Lower lobe of right lung (tissue), 2 donors: ENCODE measurements at places on chromosomes 1 and 21.

DNA sequence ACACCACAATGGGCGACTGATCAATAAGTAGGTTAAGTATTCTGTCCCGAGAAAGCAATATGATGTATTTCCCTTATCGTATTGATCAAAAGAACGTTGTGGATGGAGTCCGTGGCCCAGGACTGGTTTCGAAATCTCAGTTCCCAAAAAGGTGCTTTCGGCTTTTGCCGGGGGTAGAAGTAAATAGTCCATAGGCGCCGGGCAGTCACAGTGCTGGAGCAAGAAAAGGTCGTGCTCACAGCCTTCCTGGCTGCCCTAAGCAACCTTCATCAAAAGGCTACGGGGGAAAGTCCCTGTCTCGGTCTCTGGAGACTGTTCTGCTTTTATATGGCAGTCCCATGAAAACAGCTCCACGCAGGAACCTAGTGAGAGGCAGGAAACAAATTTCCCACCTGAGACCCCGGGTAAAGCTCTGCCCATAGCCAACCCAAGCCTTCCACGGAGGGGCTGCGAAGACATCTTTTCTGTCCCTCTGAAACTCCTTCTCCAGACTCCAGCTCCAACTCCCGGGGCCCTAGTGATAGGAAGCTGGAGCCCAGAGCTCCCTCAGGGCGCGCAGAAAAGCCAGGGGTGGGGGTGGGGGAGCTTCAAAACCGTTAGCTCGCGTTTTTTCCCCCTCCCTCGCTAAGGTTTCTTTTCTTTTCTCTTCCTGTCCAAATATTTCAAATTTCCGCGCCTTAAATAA lies 7.0 kb downstream of the CDKN2C start:
- DNase-seq = no peak

GRCh38 chr1:8814865-8815264 lies 2.6 kb downstream of the RERE start:
- DNase-seq = no peak

GRCh38 chr1:1013105-1013921 lies at the start of gene ISG15:
ISG15 (plus strand) TSS chr1:1013497; CDS start chr1:1013574, 77 bp downstream.
- DNase-seq = peak; percentile 96

DNA sequence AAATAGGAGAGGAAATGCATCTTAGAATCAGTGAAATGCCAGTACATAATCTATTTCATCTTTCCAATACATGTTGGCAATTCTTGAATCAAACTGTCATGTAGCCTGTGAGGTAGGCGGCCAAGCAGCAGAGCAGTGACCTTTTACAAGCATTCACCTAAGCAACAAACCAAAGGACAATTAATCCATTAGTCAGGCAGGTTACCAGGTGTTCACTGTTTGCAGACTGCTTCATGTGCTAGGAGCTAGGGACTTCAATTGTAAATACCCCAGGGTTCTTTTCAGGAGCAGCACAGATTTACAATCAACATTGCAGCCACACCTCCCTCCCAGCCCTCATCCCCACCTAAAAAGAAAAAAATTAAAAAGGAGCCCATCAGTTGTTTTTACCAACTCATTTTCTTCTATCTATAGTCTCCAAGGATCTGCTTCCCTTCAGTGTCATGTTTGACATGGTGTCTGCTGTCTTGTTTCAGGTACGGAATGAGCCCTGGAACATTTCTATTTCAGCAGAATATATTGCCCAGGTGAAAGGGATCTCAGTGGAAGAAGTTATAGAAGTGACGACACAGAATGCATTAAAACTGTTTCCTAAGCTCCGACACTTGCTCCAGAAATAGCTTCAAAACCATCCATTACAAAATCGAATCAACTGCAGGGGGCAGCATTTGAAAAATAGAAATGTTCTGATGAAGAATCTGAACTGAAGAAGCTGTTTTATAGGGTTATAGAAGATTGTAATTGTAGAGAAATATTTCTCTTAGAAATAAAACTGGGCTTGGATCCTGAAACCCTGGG lies 23.0 kb downstream of the TATDN3 start:
- DNase-seq = no peak

DNA sequence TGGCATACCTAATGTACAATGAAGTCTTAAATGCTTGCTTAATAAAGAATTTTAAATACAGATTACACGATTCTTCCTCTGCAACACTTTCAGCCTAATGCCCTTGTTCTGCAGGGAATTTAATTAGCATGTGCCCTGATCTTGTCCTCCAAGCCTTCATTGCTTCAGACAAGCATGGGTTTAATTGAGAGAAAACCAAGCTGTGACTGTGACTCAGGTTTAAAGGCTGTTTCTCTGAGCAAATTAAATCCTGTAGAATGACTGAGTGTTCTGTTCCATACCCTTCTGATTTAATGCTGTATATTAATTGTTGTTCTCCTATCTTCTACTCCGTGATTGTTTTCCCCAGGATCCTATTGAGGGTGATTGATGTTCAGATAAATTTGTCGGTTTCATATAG lies 269.0 kb upstream of the PRMT6 start:
- no peak for DNase-seq

- no peak for DNase-seq
These were observed 287.5 kb downstream of the LRRIQ3 start for GRCh38 chr1:73910466-73910865.
